Activated CD4-positive, alpha-beta memory T cell treated with anti-CD3 and anti-CD28 coated beads for 36 hours (primary cell): ENCODE measurements at places on chromosomes 12 and 14. TPM values are rescaled to one million over a fixed set of nuclear protein-coding genes. Genes with fewer than 3 reads are reported as not detected.

Gene SLC5A8
- not detected for total RNA-seq

Gene OAS2
- 148 TPM for total RNA-seq

Gene C12orf75
- 79.7 TPM for total RNA-seq

Gene STXBP6
- total RNA-seq = not detected

Gene MANSC4
- not detected for total RNA-seq

Gene HOTAIR
- not detected for total RNA-seq

Gene KRT3
- not detected for total RNA-seq

Gene B4GALNT3
- total RNA-seq = 1.2 TPM

Gene ITGB7
- 168 TPM for total RNA-seq

Gene RASSF9
- total RNA-seq = not detected

Gene P2RX7
- 12.2 TPM for total RNA-seq

Gene GLS2
- 6.1 TPM for total RNA-seq

Gene PZP
- total RNA-seq = not detected

Gene OR4K1
- not detected for total RNA-seq

Gene IL31
- 3.8 TPM for total RNA-seq

Gene EML1
- total RNA-seq = 1.9 TPM

Gene CBLN3
- 9.3 TPM for total RNA-seq

Gene KITLG
- total RNA-seq = 0.07 TPM

Gene LRP1-AS
- total RNA-seq = not detected

Gene HRK
- total RNA-seq = not detected

Gene CFAP251
- 1.3 TPM for total RNA-seq

Gene CBX5
- total RNA-seq = 132 TPM

Gene ASIC1
- 1.1 TPM for total RNA-seq

Gene ABCB9
- total RNA-seq = 3.6 TPM

Gene BMP4
- 0.34 TPM for total RNA-seq

Gene KRT71
- not detected for total RNA-seq

Gene PPM1H
- not detected for total RNA-seq

Gene LHX5
- total RNA-seq = not detected

Gene SLC38A1
- 142 TPM for total RNA-seq

Gene MSRB3
- not detected for total RNA-seq

Gene IFI27
- 2.3 TPM for total RNA-seq

Gene NPFF
- 0.58 TPM for total RNA-seq

Gene IQSEC3
- total RNA-seq = 0.17 TPM

Gene ZNF385A
- 1.3 TPM for total RNA-seq

Gene TEAD4
- 3.8 TPM for total RNA-seq

Gene ALDH1L2
- 4.8 TPM for total RNA-seq

Gene TAS2R42
- not detected for total RNA-seq

Gene FSCB
- not detected for total RNA-seq

Gene RAN
- 2,144 TPM for total RNA-seq

Gene ORAI1
- total RNA-seq = 43.2 TPM

Gene ATF1
- total RNA-seq = 50.5 TPM

Gene OR4K5
- total RNA-seq = not detected
